ENCODE measurements at places on chromosomes 6 and 20. TPM values are rescaled to one million over a fixed set of nuclear protein-coding genes. Genes with fewer than 3 reads are reported as not detected.

DNA sequence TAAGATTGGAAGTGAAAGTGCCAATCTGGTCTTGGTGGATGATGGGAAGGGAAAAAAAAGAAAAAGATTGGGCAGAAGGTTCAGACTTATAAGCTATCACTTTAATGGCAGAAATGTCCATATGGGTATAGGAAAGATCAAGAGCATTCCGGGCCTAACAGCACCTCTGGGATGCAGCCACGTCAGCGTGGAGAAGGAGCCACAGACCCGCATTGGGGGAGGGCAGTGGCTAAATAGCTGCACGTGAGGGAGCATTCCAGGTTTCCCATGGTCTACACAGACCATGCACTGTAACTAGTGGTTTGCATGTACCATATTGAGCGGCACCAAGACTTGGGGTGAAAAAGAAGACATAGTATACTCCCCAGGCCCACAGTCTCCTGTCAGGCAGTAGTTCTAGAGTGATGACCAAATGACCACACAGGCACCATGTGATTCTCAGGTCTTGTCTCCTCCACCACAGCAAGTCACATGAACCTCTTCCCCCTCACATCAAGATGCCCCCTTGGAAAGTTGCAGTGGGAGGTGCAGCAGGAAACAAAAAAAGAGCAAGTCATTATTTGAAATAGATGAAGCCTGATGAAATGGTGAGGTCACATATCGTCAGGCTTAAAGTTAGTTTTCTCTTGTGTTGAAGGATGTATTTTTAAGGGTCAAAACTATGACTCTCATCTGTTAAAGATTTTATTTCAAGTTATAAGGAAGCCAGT lies 94.4 kb upstream of the TNFAIP3 start:
- DNase-seq, result no peak

DNA sequence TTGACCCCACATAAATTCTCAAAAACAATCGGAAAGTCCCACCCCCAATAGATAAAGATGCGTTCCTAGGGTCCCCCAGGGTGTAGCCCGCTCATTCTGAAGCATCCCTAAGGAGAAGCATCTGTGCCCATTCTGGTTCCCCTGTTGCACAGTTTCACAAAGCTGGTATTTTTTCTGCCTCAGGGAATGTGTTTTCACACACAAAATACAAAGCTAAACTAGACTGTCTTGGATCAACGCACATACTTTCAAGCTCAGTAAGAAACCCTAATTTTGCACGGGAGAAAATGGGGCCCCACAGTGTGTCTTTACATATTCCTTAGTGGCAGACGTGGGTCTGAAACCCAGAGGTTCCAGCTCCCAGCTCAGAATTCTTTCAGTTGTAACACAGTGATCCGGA lies 6.1 kb downstream of the FOXQ1 start:
- DNase-seq, result no peak

DNA sequence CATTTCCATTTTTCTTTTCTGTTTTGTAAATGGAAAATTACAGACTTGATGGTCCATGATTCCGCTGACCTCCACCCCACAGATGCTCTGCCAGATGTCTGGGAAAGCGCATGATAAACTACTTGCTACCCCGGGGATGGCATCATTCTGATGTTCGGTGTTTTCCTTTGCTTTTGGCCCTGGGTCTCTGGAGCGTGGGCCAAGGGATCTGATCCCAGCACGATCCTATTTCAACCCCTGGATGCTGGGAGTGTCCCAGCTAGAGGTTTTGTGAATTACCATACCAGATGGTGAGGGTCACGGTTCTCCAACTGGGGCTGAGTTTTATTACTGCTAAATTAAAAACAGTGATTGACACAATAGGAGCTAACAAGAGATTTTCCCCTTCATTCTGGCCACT lies 25.2 kb upstream of the MYLIP start:
- no peak for DNase-seq

SIRPA gene
- 6.8 TPM for total RNA-seq

- peak; percentile 17 for DNase-seq
These were observed 172.0 kb downstream of the SCP2D1 start for GRCh38 chr20:18985551-18985950.

DNA sequence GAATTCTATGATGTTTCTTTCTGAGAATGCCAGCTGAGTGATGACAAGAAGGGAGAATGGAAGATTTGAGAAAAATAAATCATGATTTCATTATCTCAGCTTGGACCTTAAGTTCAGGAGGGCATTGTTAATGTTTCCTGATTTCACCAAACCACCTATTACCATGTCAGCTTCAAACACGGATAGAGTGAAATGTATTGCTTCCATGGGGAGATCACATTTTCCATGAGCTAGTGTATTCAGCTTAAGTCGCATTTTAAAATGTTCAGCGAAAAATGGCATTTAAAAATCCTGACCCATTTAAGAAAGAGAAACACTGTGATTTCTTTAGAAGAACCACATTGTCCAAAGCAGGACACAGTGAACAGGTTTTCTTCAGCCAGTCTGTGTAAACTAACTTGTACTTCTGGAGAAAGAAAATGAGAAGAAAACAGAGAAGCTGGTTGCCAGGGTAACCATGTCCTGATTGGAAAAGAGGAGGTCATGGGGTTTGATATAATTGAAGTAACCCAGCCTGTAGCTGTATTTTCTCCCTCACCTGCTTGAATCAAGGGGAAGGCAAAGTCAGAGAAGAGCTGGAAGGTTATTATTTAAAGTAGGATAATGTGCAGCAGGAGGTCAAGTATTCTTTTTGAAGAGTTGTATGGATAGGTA lies 684.1 kb upstream of the NRSN1 start:
- DNase-seq, result no peak

GRCh38 chr20:50727792-50728485 lies 3.4 kb upstream of the PARD6B start:
- DNase-seq, result peak; percentile 72

DNA sequence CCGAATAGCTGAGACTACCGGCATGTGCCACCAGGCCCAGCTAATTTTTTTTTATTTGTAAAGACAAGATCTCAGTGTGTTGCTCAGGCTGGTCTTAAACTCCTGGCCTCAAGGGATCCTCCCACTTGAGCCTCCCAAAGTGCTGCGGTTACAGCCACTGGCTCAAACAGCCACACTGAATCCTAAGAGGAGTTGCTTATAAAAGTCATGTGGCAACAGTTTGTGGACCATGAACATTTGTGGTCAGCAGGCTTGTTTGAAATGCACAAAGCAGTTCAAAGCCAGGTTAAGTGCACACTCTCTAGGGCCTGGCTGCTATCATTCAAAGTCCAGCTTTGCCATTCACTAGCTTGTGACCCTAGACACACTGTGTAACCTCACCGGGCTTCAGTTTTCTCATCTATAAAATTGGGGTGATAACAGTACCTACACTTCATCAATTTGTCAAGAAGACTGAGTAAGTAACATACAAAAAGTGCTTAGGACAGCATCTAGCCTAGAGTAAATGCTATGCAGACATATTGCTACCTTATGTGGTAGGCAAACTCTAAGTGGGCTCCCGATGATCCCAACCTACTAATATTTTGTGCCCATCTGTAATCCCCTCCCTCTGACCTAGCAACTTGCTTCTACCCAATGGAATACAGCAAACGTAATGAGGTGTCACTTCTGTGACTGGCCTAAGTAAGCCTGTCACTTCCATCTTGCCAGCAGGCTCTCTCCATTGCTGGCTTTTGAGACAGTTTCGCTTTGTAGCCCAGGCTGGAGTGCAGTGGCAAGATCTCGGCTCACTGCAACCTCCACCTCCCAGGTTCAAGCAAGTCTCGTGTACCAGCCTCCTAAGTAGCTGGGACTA lies 122.9 kb downstream of the ZMYND8 start:
- no peak for DNase-seq

DNA sequence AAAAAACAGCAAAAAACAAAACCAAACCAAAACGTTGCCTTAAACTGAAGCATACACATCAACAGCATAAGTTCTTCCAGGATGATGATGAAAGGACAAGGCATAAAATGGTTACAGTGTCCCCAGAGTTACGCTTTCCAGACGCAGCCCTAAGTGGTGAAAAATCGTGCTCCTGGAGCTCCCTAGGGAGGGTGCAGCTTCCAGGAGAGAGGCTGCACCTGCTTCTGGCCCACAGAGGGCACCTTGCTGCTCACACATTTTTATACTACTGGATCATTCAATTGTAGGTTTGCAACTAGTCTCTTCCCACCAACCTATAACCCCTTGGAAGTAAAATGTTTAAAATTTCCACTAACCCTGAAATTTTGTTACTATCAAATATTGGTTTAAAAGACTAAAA lies 115.0 kb downstream of the PRKN start:
- no peak for DNase-seq

- no peak for DNase-seq
These were observed 118.8 kb upstream of the AFDN start for GRCh38 chr6:167707686-167708500.

All from bronchial epithelial cell (primary cell).